ENCODE measurements at places on chromosomes 7 and 10.

GRCh38 chr10:43794181-43794815 is 145.6 kb upstream of the ZNF32 start:
- no peak for DNase-seq

DNA sequence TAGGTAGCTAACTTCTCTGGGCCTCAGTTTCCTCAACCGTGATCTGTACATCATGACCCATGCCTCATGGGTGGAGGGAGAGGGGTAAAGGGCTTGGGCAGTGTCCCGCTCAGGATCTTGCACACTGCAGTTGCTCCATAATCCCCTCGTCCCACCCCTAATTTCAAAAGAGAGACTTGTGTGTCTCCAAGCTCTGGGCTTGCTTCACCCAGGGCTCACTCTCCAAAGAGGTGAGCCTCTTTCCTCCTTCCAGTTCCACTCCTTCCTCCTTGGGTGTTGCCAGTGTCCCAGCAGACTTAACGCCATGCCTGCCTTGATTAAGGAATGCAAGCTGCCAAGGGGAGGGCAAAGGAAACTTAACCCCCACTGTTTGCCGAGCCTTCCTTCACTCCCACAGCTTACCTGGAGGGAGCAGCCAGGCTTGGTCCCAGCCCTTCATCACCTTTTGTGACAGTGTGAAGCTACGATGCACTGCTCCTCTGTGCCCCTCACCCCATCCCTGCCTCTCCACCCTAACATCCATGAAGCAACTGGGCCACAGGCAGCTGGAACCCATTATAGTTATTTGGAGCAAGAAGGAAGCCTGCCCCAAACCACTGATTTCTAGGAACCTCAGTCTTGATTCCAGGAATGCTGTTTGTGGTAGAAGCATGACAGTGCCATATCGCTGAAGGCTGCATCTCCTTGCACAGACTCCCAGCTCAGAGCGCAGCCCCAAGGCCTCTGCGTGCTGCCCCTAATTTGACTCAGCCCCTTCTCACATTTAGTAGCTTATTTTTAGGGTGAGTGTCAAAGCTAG is 363.3 kb downstream of the TNS3 start:
- DNase-seq = no peak

GRCh38 chr7:151014950-151015349 is 9.3 kb downstream of the ATG9B start:
- DNase-seq = no peak

DNA sequence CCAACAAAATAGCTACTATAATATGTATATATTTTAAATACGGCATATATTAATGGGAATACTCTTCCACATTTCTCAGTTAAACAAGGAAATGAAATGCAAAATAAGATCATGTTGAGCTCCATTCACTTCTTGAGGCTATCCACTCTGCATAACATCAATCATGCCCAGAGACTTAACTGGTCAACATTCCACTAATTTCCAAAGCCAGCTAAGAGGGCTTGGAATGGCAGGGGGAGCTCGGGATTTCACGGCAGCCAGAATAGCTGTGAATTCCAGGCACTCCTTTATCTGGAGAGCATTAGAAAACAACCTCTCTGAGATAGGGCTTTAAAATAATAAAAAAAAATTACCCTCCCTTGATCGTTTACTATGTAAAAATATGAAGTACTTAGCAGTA is 194.9 kb upstream of the CDCA7L start:
- DNase-seq = no peak

DNA sequence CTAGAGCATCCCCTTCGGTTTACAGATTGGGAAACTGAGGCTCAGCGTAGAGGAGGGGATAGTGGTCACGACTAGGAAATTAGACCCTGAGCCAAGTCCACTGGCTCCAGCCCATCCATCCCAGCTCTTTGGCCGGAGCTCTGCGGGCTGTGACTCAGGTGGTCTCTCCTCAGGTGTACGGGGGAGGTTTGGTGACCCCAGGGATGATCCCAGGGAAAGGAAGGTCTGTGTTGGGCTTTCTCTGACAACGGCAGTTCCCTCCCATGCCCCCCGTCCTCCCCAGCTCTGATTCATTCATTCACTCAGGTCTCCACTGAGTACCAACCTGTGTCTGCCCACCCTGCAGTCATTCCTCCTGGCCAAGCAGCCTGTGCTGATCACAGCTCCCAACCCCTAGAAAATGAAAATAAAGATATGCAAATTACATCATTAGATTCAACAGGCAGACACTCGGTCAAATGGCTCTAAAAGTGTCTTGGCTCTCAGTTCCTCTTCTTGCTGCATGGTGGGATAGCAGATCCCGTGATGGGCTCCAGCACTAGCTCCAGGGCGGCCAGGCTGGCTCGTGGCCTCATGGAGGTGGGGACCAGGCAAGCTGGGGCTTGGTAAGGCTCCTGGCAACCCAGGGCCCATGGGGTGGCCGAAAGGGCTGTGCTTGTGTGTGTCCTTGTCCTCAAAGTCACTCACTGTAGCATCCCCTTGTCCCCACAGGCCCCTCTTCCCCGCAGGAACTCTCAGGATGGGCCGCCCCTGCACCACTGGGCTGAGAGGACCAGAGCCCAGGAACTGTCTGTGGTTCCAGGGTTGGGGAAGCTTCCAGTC is 37.8 kb downstream of the CLRN3 start:
- no peak for DNase-seq

GRCh38 chr10:59007307-59008025 is 169.0 kb upstream of the PHYHIPL start:
- no peak for DNase-seq

GRCh38 chr10:58352956-58353610 is 18.3 kb downstream of the UBE2D1 start:
- no peak for DNase-seq

Data from hindlimb muscle (tissue), 1 donor.